ENCODE measurements at places on chromosomes 6 and 20. TPM values are rescaled to one million over a fixed set of nuclear protein-coding genes. Genes with fewer than 3 reads are reported as not detected.

- no peak overlapping the region for H3K27ac ChIP-seq
- H3K4me1 ChIP-seq = no peaks in the 10 kb centered on the region
- no peaks in the 10 kb centered on the region for H3K36me3 ChIP-seq
- H3K27me3 ChIP-seq = peaks cover 5% of the 10 kb centered on the region
These were observed 26.4 kb downstream of the FRK start for GRCh38 chr6:116034327-116034726.

GRCh38 chr6:166251211-166251610 is 57.0 kb downstream of the PRR18 start:
- no peak for DNase-seq
- no peaks in the 10 kb centered on the region for H3K36me3 ChIP-seq
- no peak overlapping the region for H3K27ac ChIP-seq
- no peak overlapping the region for H3K4me3 ChIP-seq

DNA sequence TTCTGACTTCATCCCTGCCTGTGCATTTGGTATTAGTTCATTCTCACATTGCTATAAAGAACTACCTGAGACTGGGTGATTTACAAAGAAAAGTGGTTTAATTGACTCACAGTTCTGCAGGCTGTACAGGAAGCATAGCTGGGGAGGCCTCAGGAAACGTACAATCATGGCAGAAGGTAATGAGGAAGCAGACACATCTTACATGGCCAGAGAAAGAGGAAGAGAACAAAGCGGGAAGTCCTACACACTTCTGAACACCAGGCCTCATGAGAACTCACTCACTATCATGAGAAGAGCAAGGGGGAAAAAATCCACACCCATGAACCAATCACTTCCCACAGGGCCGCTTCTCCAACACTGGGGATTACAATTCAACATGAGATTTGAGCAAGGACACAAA is 303.9 kb downstream of the CBLN4 start:
- no peak overlapping the region for H3K4me3 ChIP-seq
- DNase-seq = no peak
- no peaks in the 10 kb centered on the region for H3K27me3 ChIP-seq
- no peaks in the 10 kb centered on the region for H3K4me1 ChIP-seq

DNA sequence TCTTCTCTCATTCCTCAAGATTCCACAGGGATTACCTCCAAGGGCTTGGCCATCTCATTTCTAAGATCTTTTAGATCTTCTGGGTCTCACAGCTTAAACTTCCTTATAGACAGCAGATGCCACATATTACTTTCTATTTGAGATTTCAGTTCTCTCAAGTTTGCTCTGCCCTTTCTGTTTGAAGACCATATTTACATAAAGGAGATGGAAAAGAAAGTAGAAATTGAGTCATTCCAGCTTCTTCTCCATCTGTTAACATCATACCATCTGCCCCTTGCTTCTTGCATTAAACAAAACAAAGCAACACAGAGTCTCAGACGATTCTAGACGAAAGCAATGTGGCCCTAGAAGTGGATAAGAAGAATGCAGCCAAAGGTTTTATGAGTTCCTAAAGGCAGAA is 203.4 kb downstream of the TTLL2 start:
- DNase-seq = no peak
- peaks cover 6% of the 10 kb centered on the region for H3K27me3 ChIP-seq
- H3K36me3 ChIP-seq = no peaks in the 10 kb centered on the region
- H3K4me1 ChIP-seq = no peaks in the 10 kb centered on the region
- H3K27ac ChIP-seq = no peak overlapping the region

Gene AVP
- not detected for total RNA-seq

Gene OTOR
- not detected for total RNA-seq

All from activated CD4-positive, alpha-beta memory T cell treated with anti-CD3 and anti-CD28 coated beads, Interleukin-2, amount 10 ng/mL, durations not matched to agents 7 days and 5 days (primary cell).